ENCODE measurements at places on chromosomes 6 and 20.
A peak's percentile ranks its signal among the peaks of the same experiment; 100 is the strongest.

- no peak for DNase-seq
These were observed 2.2 kb downstream of the SNTA1 start for GRCh38 chr20:33441142-33441955.

GRCh38 chr6:170210026-170210390, 80.9 kb downstream of the DLL1 start:
- no peak for DNase-seq

- no peak for DNase-seq
These were observed 10.6 kb upstream of the DLK2 start for GRCh38 chr6:43465948-43466347.

DNA sequence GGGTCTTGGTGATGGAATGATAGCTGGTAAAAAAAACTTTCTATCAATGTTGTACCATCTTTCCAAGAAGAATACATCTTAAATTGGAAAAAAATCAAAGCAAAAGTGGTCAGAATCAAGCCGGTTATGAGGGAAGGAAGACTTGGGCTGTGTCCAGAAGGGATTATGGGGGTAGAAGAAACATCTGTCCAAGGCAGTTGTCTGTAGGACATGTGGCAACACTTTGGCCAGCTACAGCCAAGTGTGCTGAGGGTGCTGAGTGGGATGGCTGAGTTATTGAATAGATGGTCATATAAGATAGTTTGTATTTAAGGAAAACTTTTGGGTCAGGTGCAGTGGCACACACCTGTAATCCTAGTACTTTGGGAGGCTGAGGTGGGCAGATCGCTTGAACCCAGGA, 38.4 kb downstream of the INSM1 start:
- no peak for DNase-seq

DNA sequence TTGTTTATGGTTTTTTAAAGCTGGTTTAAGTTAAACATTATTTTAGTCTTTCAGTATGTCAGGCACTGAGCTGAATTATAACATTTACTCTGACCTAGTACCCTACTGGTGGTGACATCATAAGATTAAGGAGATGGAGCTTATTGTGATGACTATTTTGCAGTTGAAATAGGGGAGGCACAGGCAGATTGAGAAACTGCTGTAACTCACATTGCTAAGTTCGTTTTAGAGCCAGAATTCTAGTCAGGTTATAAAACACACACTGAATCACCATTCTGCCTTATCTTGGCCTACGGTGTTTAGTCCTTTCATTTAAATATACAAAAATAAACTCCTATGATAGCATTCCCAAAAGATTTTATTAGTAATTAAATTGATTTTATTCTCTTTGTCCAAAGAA, 584.1 kb downstream of the TFAP2A start:
- no peak for DNase-seq

DNA sequence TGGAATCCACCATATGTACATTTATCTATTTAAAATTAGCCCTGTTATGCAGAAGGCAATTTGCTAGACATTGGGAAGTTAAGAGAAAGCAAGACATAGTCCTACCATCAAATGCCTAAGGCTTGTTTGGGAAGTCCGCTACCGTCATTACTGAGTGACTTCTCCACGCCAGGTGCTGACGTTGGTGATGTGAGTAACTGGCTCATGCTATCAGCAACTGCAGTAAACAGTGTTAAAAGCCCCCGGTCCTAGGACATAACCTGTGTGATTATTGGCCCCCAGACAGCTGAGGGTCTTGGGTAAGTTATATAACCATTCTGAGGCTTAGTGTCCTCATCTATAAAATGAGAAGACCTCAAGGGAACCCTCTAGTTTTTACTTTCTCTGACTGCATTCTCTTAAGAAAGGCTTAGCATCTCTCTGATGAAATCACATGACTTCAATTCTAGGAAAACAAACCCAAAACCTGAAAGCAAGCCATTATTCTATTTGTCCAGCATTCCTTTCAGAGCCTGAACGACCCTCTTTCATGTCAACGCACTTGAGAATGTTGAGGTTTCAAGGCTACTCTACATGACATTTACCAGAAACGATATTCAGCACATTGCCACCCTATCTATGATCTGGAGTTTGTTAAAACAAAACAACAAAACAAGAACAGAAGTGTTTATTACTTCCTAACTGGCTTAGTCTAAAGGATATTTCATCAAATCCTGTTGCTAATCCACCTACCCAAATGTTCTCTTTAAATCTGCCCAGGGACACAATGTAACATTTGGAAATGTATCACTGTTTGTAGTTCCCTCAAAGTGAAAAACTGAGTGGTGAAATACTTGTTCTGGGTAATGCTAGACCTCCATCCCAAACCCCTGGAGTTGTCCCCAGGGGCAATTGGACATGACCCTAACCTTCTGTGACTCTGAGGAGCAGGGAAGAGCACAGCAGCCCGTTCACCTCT, 133.8 kb downstream of the BTBD3 start:
- DNase-seq = no peak

DNA sequence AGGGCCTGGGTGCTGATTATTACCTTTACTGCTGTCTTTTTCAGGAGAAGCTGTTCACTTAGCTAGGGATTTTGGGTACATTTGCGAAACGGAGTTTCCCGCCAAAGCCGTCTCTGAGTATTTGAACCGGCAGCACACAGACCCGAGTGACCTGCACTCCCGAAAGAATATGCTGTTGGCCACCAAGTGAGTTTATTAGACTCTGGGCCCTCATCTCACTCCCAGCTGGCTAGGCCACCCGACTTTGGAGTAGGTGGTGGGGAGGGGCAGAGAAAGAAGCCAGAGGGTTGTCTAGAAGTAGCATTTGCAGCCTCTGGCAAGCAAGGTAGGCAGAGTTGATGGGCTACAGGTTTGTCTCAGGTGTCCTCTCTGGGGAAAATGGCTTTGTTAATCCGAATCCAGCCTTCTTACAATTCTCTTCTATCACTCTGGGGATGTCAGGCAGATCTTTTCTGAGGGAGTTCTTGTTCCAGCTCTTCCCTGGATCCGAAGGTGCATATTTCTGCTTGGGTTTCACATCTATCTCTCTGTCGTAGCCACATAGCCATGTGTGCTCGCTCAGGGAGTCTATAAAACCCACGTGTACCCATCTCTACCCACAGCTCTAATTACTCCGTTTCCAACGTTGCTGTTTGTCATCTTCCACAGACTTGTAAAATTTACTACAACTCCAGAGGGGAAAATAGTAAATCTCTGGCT, 21.6 kb downstream of the TFAP2B start:
- DNase-seq = no peak

DNA sequence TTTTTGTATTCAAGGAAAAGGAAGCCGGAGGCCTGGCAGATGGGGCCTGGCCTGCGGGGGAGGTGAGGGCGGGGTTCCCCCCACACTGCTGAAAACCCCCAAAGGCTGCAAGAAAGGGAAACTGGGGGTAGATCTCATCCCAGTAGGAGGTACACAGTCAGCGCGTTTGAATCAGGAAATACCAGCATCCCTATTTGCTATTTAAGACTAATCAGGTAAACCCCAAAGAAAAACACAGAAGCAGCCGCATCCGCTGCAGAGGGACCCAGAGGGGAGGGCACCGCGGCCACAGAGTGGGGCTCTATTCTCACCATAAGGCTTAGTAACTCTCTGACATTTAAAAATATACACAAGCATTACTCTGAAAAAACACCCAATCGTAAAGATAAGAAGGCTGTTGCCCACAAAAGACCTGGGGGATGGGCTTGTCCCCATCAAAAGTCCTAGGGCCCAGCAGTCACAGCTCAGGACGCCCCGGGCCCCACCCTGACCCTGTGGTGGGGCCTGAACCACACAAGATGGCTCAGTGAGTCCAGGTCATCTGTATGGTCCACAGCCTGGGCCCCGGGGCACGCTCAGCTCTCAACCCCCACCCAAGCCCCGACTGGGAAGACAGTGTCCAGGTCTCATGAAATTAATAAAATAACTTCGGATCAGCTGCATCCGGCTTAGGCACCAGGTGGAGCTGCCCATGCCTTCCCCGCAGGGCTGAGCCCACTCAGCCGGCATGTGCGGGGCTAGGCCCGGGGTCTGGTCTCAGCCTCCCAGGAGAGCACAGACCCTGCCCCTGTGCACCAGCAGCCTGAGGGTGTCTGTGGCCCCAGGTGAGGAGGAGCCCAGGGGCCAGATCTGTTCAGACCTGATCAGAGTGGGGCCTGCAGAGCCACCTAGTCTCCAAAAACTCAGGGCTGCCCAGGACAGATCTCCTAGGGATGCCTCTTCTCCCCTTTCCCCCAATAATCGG, 31.0 kb downstream of the KCNQ2 start:
- no peak for DNase-seq

DNA sequence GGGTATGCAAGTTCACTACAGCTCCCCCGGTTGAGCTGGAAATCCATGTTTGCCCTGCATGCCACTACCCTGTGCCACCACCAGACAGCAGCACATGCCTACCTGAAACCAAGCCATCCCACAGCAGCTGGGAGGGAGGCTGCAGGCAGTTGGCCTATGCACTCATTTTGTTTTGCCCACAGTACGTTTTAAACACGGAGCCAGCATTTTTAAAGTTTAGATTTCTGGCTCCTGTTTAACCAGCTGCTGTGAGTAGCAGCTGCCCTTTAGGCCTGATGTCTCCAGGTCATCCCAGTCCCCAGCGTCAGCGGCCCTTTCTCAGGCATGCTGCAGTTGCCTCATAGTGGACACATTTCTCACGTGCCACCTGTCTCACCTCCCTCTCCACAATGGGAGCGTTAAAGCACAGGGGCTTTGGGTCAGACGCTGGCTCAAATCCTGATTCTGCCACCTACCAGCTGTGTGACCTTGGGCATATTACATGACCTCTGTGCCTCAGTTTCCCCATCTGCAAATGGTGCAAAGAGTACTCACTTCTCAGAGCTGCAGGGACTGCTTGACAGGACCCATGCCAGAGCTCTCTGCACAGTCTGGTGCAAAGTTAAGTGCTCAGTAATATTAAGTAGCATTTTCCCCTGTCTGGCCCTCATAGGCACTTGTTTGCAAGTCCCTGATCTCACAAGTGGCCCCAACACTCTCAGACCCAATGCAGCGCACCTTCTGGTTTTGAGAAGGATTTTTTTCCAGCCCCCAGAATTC, 8.2 kb upstream of the UBE2V1 start:
- peak; percentile 42 for DNase-seq

DNA sequence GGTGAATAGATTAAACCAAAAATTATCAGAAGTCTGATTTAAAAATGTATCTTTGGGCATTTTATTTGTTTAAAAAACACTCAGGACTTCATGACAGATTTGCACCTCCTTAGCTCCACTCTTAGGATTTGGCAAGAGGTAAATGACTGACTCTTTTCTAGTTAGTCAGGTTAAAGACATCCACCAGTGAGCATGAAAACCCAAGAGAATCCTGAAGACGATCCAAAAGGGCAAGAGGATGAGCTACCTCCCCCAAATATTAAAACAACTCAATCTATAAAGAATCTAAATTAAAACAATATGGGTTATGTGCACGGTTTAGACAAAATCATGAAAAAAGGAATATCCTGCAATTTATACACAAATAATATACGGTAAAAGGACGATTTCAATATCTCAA, 89.4 kb upstream of the OPRM1 start:
- DNase-seq = no peak

DNA sequence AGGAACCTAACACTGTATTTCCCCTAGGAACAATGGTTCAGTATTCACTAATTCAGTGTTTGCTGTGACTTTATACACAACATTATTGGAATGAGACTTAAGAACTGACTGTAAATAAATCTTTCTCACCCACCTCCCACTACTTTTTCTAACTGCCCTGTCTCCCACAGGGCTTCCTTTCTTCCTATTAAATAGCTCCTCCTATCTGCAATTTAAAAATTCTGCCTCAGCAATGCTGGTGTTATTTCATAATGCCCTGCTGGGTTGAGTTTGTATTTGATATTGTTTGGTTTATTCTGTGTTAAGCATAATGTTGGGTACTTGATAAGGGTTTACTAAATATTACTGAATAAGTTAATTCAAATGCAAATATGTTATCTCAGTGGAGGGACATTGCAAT, 573.1 kb upstream of the RNF217 start:
- DNase-seq = no peak

DNA sequence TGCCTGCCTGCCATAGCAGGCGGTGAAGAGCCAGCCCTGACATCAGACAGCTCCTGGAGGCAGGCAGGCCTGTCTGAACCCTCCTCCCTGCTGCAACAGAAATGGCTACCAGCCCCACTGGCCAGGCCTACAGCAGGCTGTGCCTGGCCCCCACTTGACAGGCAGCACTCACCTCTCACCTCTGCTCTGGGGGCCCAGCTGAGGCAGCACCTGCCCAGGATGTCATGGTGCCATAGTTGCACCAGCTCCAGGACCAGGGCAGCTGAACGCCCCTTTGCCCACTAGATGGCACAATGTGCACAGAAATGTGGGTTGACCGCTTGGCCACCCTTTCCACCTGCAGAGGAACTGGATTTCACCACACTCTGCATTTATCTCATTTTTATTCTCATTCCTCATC, 30.6 kb downstream of the MRPL14 start:
- DNase-seq = peak; percentile 75

GRCh38 chr6:147508866-147509608, 547 bp downstream of the SAMD5 start:
- DNase-seq = peak; percentile 50

DNA sequence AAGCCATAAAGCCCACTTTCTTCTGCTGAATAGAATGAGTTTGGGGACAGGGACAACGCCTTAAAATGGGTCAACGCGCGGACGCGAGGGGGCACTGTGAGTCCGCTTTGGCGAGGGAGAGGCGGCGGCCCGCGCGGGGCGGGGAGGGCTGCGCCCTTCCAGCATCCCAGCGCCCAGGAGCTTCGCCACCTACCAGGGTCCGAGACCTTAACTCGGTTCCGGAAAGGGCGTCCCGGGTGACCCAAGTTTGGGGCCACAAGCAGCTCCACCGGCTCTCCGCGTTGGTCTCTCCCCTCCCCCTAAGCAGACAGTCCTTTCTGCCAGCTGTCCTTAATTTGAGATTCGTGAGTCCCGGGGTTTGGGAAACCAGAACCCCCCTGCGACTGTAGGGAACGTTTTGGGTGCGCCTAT, 1.8 kb upstream of the SAMD5 start:
- peak; percentile 89 for DNase-seq

- no peak for DNase-seq
These were observed 28.0 kb upstream of the MARCKS start for GRCh38 chr6:113828984-113829695.

DNA sequence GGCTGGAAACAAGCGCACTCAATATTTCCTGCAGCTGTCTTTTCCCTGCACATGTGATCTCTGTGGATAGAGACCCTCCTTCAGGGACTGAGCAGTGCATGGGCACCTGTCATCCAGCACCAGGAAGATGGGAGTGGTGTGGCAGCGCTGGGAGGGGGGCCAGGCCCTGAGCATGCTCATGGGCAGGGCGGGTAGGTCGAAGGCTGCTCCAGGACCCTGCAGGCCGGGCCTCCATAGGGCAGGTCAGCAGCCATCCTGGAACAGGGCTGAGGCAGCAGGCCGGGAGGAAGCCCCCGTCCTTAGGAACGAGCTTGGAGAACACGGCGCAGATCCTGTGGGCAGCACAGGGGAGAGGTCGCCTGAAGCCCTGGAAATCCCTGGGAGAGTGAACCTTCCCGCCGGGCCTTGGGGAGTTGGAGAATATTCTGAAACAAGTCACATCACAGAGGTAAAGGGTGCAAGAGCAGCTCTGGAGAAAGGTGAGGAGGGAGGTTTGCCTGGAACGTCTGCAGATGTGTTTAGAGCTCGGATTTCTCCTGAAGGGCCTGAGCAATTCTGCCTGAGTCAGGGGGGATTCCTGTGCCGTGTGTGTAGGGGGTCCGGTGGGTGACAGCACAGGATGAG, 133.2 kb downstream of the SMOC2 start:
- no peak for DNase-seq

GRCh38 chr6:15915508-15916178, 213.2 kb upstream of the MYLIP start:
- no peak for DNase-seq

- DNase-seq = no peak
These were observed 132.4 kb upstream of the SNX9 start for GRCh38 chr6:157690441-157691210.

- DNase-seq = no peak
These were observed 41.1 kb downstream of the CLIC5 start for GRCh38 chr6:45974596-45974995.
